Vagina (tissue), 2 donors: ENCODE measurements at places on chromosomes 6 and 20. TPM values are rescaled to one million over a fixed set of nuclear protein-coding genes. Genes with fewer than 3 reads are reported as not detected.

DNA sequence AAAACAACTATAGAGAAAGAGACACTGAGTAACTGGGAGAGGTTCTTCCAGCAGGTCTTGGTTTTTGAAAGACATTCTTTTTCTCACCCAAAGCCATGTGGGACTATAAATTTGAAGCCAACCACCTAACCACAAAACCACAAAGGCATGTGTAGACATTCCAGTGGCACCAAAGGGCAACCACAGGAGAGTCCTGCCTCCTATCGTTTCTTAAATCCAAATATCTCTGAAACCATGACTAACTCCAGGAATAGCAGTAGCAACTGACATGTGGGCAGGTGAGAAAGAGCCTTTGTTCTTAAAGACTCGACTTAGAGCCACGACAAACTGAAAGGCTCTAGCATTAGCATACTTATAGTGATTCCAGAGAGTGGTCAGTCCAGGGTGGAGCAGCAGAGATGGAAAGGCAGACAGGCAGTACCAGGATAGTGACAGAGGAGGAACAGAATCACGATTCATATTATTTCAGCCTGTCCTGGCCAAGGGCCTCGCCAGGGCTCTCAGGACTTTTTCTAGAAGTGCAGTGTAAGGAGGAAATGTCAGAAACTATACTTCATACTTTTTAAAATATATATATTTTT, 9.4 kb upstream of the COL9A1 start:
- DNase-seq, result no peak

GRCh38 chr6:130140084-130140483, 82.7 kb downstream of the SAMD3 start:
- DNase-seq, result no peak

DNA sequence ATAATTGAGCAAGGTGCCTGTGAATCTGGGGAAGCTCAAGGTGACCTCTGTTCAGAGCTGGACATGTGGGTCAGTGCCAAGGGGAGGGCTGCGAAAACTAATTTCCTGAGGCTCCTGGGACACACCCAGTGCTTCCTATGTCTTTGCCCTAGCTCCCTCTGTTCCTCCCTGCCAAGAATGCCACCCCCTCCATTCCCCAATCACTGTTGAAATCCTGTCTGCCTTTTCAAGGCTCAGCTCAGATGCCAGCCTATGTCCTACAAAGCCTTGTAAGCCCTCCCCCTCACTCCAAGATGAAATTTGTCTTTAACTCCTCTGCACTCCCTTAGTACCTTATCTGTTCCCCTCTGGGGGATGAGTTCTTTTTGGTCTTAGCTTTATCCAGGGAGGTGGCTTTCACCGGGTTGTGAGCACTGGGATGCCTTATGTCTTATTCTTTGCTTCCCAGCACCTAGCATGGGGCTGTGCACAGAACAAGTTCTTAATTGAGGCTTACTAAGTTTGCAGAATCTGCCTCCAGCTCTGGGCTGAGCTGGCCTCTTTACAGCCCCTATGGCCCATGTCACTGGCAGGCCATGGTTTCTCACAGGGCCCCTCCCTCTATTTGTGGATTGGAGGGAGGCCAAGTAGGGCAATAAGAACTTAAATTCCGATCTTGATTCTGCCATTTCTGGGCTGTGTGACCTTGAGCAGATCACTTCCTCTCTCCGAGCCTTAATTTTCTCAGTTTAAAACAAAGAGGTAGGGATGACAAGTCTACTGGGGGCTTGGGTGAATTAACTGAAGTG, 51.5 kb upstream of the EPB41L1 start:
- DNase-seq, result no peak

- DNase-seq, result no peak
These were observed 19.7 kb downstream of the PPIL6 start for GRCh38 chr6:109420751-109421150.

The OVOL2 gene
- total RNA-seq, result 9.3 TPM

The ZC3H12D gene
- total RNA-seq, result 2.2 TPM

The COL11A2 gene
- total RNA-seq, result 0.25 TPM
